ENCODE measurements at places on chromosomes 11 and 22. TPM values are rescaled to one million over a fixed set of nuclear protein-coding genes. Genes with fewer than 3 reads are reported as not detected.

DNA sequence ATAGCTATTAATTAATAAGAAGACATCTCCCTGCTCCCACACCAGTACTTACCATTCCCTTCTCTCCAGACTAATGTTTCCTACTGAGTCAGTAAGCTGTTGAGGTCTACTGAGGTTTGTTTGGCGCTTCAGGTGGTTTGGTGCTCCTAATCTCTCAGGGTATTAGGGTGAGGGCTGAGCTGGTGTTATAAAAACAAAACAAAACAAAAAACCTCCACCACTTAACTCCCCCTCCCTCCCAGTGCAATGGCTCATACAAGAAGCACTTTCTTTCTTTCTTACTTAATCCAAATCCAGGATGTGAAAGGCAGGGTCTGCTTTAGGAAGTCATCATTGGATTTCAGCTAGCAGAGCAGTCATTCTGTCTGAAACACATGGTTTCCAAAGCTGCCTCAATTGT, 15.3 kb downstream of the CSTPP1 start:
- DNase-seq = no peak

The TMEM132A gene
- total RNA-seq = 0.93 TPM

DNA sequence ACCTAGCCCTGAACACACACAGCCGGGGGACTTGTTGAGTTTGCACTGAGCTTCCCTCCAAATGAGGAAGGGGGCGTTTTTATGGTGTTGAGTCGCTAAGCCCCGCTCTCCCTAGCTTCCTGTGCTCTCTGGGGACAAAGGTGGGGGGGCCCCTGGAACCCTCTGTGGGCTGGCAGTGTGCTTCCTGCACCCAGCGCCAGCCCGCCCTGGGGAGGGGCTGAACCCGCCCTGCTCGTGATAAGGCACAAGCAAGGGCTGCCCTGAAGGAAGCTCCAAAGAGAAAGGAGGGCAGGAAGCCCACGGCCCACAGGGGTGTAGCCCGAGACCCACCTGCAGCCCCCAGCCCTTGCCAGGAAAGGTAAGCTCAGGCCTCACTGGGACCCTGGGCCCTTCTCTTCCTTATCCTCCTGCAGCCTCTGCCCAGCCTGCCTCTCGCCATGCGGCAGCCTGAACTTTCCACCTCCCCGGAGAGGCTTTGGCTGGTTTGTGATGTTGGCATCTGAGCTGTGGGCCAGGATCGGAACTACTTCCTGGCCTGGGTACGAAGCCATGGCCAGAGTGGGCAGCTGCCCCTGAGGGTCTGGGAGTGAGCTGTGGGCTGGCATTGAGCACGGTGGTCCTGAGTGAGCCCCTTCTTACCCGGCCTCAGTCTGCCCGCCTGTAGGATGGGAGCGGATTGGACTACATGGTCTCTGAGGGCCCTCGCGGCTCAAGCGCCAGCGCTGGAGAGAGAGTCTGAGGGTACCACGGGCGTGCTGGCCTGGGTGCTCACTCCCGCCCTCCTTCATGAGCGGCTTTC, at the start of gene FERMT3:
Gene FERMT3 (plus strand): TSS at position 265 of the 799 bp plus-strand sequence. CDS start 644 bp downstream, outside the sequence.
- DNase-seq = peak; percentile 89

DNA sequence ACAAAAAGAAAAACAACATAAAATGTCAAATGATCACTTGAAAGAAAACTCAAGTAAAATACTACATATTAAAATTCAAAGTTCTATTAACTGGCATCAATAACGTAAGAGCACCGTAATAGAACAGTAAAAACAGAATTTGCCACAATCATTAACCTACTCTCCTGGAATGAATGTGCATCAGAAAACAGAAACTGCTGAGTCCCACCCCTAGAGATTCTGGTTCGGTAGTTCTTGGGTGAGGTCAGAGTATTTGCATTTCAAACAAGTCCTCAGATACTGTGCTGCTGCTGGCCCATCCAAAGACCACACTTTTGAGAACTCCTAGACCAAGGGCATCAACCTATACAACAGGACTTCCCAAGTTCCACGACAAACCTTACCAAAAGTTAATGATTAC, 23.5 kb downstream of the PITPNB start:
- DNase-seq = no peak

DNA sequence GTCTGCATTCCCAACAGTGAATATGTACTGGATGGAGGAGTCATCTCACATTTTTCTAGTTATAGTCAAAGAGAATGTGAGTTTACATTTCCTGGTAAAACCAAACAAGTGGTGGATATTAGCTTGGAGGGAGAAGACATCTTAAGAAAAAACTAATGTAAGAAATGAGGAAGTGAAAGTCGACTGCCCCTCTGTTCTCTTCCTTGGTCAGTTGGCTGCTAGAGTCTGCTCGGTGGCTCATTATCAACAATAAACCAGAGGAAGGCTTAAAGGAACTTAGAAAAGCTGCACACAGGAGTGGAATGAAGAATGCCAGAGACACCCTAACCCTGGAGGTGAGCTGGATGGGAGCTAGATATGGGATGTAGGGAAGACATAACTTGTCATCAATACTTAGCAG, 5.8 kb downstream of the SLC22A9 start:
- no peak for DNase-seq

DNA sequence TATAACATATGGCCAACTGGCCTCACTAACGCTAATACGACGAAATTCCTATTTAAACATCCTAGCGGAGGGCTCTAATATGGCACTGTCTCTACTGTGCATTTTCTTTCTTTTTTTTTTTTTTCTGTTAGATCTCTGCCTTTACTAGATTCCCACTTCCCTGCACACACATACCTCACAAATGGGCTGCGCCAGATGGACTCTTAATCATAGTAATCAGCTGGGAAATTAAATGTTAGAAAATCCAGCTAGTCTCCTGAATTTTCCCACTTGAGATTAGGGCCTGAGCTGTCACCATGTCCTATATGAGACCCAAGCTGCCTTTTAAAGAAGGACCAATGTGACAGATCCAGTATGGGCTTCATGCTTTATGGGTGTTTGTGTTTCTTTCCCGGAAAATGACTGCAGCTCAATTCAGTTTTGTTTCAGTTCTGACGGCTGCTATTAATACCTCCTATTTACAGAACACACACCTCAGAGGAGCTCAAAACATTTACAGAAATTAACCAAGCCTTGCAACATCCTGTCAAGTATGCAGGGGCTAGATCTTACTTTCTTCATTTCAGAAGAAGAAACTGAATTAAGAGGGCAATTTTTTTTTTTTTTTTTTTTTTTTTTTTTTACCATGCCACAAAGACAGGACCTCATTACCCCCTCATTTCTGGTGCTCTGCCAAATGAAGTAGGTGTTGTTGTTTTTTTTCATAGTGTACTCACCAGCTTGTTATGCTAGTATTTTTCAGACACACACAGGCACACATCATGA, 49.8 kb upstream of the BLID start:
- DNase-seq = no peak

GRCh38 chr11:66328031-66328301, 8.3 kb downstream of the RIN1 start:
- DNase-seq = peak; percentile 79

- no peak for DNase-seq
These were observed 60.1 kb upstream of the MPEG1 start for GRCh38 chr11:59272771-59273372.

DNA sequence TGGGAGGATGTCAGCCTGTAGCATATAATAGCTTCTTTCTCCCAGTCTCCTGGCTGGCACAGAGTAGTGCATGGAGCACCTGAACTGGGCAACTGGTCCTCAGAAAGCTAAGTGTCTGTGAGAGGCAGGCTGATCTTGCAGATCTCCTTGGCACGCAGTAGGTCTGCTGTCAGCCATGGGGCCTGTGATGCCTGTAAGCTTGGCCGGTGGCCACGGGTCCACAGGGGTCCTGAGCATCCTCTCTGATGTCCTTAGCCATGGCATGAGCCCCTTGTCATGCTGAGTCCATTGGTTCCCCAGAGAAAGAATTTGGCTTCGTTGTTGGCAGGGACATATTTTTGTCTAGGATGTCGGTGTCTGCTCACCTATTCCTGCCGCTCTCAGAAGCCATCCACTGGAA, 25.0 kb downstream of the AMPD3 start:
- no peak for DNase-seq

DNA sequence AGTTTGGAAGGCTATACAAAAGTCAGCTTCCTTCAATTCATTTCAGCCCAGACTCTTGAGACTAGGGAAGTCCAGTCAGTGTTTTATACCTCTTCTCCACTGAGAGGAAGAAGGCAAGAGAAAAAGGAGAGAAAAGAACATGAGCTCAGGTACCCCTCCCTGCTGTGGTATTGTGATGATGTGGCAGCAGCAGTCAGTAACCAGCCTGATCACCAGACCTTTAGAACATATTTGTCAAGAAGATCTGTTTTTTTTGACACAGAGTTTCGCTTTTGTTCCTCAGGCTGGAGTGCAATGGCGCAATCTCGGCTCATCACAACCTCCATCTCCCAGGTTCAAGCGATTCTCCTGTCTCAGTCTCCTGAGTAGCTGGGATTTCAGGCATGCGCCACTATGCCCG, 21.2 kb upstream of the RPS13 start:
- DNase-seq = no peak

The DDI1 gene
- not detected for total RNA-seq

DNA sequence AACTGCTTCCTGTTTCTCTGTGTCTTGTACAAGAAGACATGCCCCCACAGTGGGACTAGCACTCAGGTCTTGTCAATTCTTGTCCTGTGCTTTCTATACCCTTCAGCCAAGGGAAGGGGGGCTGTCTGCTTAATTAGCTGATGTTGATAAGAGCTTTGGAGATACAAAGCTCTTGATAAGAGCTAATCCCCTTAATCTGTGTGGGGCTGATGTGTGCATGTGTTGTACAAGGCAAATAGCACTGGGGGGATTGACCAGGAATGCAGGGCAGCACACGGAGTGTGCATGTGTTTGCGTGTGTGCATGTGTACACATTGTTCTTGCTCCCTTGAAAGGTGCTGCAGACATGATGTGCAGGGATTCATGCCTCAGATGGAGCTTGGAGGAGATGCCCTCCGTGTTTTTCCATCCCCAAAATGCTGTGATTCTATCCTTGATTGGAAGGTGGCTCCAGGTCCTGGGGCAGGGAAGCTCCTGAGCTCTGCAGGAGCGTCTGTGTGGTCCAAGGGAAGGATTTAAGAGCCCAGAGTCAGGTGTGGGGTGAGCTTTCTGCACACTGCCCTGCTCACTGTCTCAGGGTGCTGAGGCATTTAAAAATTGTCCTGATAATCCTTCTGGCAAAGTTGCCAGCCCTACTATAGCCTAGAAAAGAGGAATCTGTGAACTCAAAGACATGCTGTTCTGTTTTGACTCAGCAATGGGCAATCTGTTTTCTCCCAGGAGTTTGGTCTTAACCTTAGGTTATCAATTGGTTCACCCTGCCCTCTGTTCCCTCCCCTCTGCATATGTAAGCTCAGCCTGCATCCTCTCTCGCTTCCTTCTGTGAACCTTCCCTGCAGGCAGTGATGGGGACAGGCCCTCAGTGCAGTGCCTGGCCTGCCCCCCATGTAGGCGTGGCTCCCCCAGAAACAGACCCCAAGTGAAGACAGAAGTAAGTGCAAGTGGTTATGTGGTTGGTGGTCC, 102.0 kb downstream of the GRIK4 start:
- peak; percentile 41 for DNase-seq

The OR6A2 gene
- total RNA-seq = not detected

The NRXN2 gene
- 0.23 TPM for total RNA-seq

DNA sequence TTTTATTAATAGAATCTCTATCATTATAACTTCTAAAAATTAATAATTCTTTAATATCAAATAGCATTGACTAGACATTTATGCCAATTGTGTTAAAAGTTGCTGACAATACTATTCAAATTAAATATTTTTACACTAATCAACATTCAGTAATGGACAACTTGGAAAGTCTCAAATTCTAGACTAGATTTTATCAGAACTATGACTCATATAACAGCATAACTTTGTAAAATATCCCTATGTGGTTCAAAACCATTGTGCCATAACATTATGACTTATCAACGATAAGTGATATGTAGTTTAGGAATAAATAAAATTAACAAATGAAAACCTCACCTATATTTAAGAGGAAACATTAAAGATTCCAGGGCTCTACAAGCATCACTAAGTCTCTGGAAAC, 291.8 kb downstream of the SBF2 start:
- no peak for DNase-seq

The C11orf97 gene
- total RNA-seq = not detected

The SNAP29 gene
- 32.3 TPM for total RNA-seq

GRCh38 chr11:78990261-78990660, 415.6 kb upstream of the NARS2 start:
- no peak for DNase-seq

DNA sequence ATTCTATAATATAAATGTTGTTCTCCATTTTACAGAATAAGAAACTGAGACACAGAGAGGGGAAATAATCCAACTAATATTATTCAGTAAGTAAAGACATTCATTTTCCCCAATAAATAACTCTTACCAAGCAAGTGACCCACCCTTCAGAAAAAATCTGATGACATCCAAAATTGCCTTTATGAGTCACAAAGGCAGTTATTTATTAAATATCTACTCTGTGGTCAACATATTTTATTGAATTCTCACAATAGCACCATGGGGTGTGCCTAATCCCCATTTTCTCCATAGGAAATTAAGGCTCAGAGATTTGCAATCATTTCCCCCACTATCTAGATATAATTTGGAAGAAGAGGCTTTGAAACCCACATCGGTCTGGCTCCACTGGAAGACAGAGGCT, 161.5 kb upstream of the ISX start:
- no peak for DNase-seq

The NLRP14 gene
- 0.05 TPM for total RNA-seq

DNA sequence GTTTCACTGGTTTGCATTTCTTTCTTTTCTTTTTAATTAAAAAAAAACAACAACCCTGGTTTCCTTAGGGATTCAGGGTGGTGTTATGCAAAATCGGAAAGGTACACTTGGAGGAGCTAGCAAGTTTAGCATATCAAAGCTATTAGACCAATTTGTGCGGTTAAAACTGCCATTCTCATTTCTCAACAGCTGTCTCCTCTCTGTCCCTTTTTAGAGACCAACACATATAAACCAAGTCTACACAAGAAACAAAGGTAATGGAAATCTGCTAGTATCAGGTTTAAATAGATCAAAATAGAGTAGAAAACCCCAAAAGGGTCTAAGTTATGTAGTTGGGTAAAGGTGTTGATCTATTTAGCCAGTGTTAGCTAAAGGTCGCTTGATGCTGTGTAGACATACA, 1.7 kb upstream of the SESN3 start:
- DNase-seq = no peak

- DNase-seq = no peak
These were observed 93.5 kb downstream of the PDHX start for GRCh38 chr11:35009944-35010342.

The OR52N5 gene
- not detected for total RNA-seq

GRCh38 chr11:103662880-103663279, 373.6 kb upstream of the DDI1 start:
- DNase-seq = no peak

DNA sequence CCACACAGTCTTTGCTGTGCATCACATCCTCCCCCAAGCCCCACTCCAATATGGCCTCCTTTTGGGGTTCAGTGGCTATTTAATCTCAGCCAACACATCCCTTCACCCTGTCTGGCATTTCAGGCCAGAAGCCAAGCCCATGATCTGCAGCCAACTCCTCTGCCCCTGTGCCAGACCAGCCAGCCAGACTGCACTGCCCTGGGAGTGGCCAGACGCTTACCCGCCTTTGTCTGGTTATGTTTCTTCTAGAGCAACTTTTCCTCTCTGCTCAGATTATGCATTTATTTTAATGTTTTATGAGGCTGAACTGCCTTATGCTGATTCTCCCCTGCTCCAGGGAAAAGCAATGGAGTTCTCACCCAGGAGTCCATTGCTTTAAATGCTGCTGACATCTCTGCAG, 206.7 kb upstream of the TBCEL start:
- DNase-seq = no peak

GRCh38 chr11:34855754-34856095, 60.5 kb downstream of the APIP start:
- no peak for DNase-seq
